Chondrocyte (in vitro differentiated cells): ENCODE measurements at places on chromosomes 6 and 20. TPM values are rescaled to one million over a fixed set of nuclear protein-coding genes. Genes with fewer than 3 reads are reported as not detected.

GRCh38 chr20:46558511-46558959 lies 8.1 kb upstream of the OCSTAMP start:
- H3K36me3 ChIP-seq: no peaks in the 10 kb centered on the region
- peaks cover 11% of the 10 kb centered on the region for H3K4me1 ChIP-seq
- no peaks in the 10 kb centered on the region for H3K27me3 ChIP-seq
- no peak overlapping the region for H3K4me3 ChIP-seq
- peak overlapping the region; percentile 59 for H3K27ac ChIP-seq

- H3K36me3 ChIP-seq: no peaks in the 10 kb centered on the region
- H3K27me3 ChIP-seq: no peaks in the 10 kb centered on the region
- no peak for DNase-seq
- peaks cover 12% of the 10 kb centered on the region for H3K4me1 ChIP-seq
- H3K27ac ChIP-seq: no peak overlapping the region
- no peak overlapping the region for H3K4me3 ChIP-seq
These were observed 61.0 kb upstream of the ARMH2 start for GRCh38 chr6:24859608-24860200.

DNA sequence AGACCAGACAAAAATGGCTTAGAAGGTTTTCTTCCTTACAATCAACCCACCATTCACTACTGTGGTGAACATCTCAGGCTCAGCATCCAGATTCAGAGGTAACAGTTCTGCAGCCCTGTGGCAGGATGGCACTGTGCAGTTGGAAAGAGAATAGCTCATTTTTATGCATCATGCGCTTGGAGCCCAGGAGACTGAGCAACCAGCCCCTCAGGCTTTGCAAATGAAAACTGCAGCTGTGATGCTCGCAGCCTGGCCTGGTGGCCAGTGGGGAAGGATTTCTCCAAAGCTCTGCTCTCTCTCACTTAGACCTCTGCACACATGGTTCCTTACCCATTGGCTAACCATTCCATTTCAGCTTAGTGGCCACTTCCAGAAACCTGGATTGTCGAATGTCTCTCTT lies 45.8 kb downstream of the GABRR2 start:
- H3K4me1 ChIP-seq: no peaks in the 10 kb centered on the region
- H3K27ac ChIP-seq: no peak overlapping the region
- H3K36me3 ChIP-seq: peaks cover under 1% of the 10 kb centered on the region
- no peak overlapping the region for H3K4me3 ChIP-seq
- peaks cover 5% of the 10 kb centered on the region for H3K27me3 ChIP-seq

DNA sequence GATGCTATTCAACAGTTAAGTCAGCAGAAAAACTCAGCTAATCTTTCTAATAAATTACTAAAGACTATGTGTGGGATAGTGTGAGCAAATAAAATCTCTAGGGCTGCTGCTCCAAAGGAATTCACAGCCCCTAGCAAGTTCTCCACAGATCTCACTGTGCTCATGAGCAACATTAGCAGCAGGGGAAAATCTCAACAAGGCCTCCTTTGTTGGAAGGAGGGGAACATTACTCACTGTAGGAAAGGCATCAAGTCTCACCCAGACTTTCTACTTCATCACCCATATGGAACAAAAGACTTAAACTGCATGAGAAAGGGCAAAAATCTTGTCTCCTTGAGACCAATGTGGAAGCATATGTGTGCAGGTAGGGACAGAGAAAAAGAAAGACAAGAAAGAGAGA lies 726.4 kb upstream of the SLC35B3 start:
- no peaks in the 10 kb centered on the region for H3K4me1 ChIP-seq
- H3K27ac ChIP-seq: no peak overlapping the region
- DNase-seq: no peak
- H3K4me3 ChIP-seq: no peak overlapping the region
- no peaks in the 10 kb centered on the region for H3K27me3 ChIP-seq

DNA sequence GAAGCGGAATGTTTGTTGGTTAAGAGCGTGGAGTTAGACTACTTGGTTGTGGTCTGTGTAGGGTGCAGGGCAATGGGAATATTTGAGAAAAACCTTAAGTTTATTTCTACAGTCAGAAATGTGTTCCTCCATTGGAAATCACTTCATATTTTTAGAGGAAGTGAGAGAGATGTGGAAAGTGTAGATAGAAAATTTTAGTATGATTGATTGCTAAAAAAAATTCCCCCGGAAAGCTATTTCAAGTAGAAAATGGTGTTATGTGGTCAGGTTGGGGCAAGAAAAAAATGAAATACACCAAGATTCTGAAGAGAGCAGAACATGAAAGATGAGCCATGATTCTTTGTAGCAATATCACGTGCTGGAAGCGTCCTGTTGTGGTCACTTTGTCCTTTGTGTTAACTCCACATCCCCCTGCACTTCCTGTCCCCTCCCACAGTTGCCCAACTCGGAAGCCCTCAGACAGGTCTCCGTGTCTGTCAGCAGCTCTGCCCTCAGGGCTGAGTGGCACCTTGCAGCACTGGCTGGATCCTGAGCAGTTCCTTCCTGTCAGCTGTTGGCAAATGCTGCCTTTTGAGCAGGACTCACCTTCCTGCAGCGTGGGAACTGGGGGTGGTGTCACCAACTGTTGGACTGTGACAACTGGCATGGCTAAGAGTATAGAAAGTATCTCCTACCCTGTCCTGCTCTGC lies 137.5 kb upstream of the SLC24A3 start:
- no peaks in the 10 kb centered on the region for H3K36me3 ChIP-seq
- no peak for DNase-seq
- H3K27ac ChIP-seq: no peak overlapping the region

GRCh38 chr6:105005451-105005850 lies 48.5 kb downstream of the LIN28B start:
- H3K27ac ChIP-seq: no peak overlapping the region
- H3K27me3 ChIP-seq: no peaks in the 10 kb centered on the region
- no peak overlapping the region for H3K4me3 ChIP-seq
- no peaks in the 10 kb centered on the region for H3K4me1 ChIP-seq

- peaks cover 2% of the 10 kb centered on the region for H3K4me1 ChIP-seq
- H3K4me3 ChIP-seq: no peak overlapping the region
- no peaks in the 10 kb centered on the region for H3K36me3 ChIP-seq
- no peaks in the 10 kb centered on the region for H3K27me3 ChIP-seq
- no peak for DNase-seq
These were observed 121.2 kb downstream of the ADAT2 start for GRCh38 chr6:143329323-143329722.

DNA sequence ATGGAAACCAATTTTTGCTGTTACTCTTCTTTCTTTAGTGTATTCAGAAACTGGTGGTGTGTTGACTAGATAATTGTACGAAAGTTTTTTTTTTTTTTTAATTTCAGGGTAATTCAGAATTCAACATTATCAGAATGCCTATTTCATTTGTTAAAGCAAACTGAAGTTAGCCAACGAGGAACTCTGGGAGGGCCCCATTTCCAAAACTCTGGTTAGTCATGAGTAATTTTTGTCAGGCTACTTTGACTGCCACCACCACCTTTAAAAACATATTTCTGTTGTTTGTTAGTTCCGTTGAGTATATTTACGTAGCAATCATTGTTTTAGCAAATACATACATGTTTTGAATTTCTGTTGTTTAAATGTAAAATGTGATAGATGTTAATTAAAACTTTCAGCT lies 763 bp downstream of the ZKSCAN8 start:
- no peaks in the 10 kb centered on the region for H3K27me3 ChIP-seq
- DNase-seq: no peak
- H3K4me3 ChIP-seq: peak overlapping the region; percentile 93
- peaks cover 47% of the 10 kb centered on the region for H3K4me1 ChIP-seq
- H3K27ac ChIP-seq: peak overlapping the region; percentile 90

DNA sequence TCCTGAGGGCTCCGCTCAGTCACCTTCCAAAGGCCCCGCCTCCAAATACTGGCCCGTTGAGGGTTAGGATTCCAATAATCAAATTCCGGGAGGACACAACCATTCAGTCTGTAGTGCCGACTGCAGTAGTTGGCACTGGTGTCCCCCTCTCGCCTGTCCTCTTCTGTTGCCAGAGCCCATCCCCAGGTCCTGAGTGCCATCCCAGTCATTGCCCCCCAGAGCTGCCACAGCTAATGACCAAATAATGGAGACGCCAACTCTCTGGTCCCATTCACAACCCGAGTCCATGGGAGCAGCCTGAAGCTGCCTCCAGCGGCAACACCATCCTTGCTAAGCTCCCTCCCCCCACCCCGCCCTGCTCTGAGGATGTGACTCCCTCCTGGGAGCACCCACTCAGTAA lies 115.9 kb downstream of the JPH2 start:
- H3K27ac ChIP-seq: no peak overlapping the region
- peaks cover 28% of the 10 kb centered on the region for H3K27me3 ChIP-seq
- H3K4me3 ChIP-seq: no peak overlapping the region
- DNase-seq: no peak

DNA sequence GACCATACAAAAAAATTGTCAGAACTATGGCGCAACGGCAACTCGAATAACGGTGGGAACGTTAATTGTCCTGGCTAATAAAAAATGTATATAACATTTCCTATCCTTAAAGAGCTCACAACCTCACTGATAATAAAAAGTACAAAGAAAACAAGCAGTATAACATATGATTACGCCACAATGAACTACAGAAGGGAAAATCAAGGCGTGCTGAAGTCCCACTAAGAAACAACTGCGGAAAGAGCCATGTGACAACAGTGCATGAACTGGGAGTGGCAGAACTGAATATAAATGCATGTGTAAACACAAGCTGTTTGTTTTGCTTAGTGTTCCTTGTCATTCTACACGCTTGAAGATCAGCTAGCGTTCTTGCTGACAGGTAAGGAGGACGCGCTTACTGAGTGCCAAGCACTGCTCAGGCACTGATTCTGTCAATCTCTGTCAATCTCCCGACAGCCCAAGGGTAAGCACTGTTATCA lies 466 bp upstream of the PSMB1 start:
- DNase-seq: no peak
- no peaks in the 10 kb centered on the region for H3K27me3 ChIP-seq
- no peak overlapping the region for H3K27ac ChIP-seq
- peaks cover 7% of the 10 kb centered on the region for H3K36me3 ChIP-seq
- H3K4me1 ChIP-seq: peaks cover 4% of the 10 kb centered on the region
- H3K4me3 ChIP-seq: no peak overlapping the region

- no peaks in the 10 kb centered on the region for H3K4me1 ChIP-seq
- H3K36me3 ChIP-seq: peaks cover 2% of the 10 kb centered on the region
- no peak overlapping the region for H3K4me3 ChIP-seq
- no peak overlapping the region for H3K27ac ChIP-seq
- peaks cover 34% of the 10 kb centered on the region for H3K27me3 ChIP-seq
- DNase-seq: no peak
These were observed 26.2 kb downstream of the FOXF2 start for GRCh38 chr6:1415416-1416063.

GRCh38 chr20:50295762-50296449 lies 105.3 kb downstream of the CEBPB start:
- peaks cover 7% of the 10 kb centered on the region for H3K4me1 ChIP-seq
- no peak overlapping the region for H3K4me3 ChIP-seq
- H3K36me3 ChIP-seq: no peaks in the 10 kb centered on the region
- no peak for DNase-seq

- H3K36me3 ChIP-seq: peaks cover 4% of the 10 kb centered on the region
- H3K4me1 ChIP-seq: peaks cover 34% of the 10 kb centered on the region
- H3K27me3 ChIP-seq: no peaks in the 10 kb centered on the region
- H3K4me3 ChIP-seq: no peak overlapping the region
- no peak for DNase-seq
- no peak overlapping the region for H3K27ac ChIP-seq
These were observed 733 bp upstream of the PSORS1C2 start for GRCh38 chr6:31139599-31139998.

GRCh38 chr20:48843057-48843806 lies 15.4 kb upstream of the PREX1 start:
- H3K27me3 ChIP-seq: no peaks in the 10 kb centered on the region
- DNase-seq: no peak
- H3K27ac ChIP-seq: no peak overlapping the region
- no peaks in the 10 kb centered on the region for H3K36me3 ChIP-seq
- H3K4me3 ChIP-seq: no peak overlapping the region

FAM162B gene
- not detected in 3 replicates for total RNA-seq

FOXQ1 gene
- total RNA-seq: 0.15 TPM in 1 of 3 replicates, not detected in the others

CRIP3 gene
- 0.47 to 0.94 TPM (median 0.72 TPM) in 3 replicates for total RNA-seq

SYCP2 gene
- total RNA-seq: 1.5 to 2.5 TPM (median 1.9 TPM) in 3 replicates

SLC29A1 gene
- total RNA-seq: 161 to 231 TPM (median 221 TPM) in 3 replicates

GZF1 gene
- 10.7 to 14.6 TPM (median 11.4 TPM) in 3 replicates for total RNA-seq

MEP1A gene
- not detected in 3 replicates for total RNA-seq

PPP1R3G gene
- total RNA-seq: 0.56 to 2.6 TPM (median 2.2 TPM) in 3 replicates

PRDM13 gene
- not detected in 3 replicates for total RNA-seq

SLC18B1 gene
- total RNA-seq: 2.4 to 6.2 TPM (median 2.7 TPM) in 3 replicates

FBXO5 gene
- total RNA-seq: 6.8 to 10.8 TPM (median 7.3 TPM) in 3 replicates

WFDC12 gene
- total RNA-seq: not detected in 3 replicates

ZNF341 gene
- total RNA-seq: 2.7 to 3.1 TPM (median 2.8 TPM) in 3 replicates

KCNK17 gene
- not detected in 3 replicates for total RNA-seq
